Hematopoietic multipotent progenitor cell treated with erythropoietin and hydrocortisone succinate and interleukin-3 and kit ligand, for 6 days (in vitro differentiated cells): ENCODE measurements at places on chromosomes 13 and 19.
A peak's percentile ranks its signal among the peaks of the same experiment; 100 is the strongest.

DNA sequence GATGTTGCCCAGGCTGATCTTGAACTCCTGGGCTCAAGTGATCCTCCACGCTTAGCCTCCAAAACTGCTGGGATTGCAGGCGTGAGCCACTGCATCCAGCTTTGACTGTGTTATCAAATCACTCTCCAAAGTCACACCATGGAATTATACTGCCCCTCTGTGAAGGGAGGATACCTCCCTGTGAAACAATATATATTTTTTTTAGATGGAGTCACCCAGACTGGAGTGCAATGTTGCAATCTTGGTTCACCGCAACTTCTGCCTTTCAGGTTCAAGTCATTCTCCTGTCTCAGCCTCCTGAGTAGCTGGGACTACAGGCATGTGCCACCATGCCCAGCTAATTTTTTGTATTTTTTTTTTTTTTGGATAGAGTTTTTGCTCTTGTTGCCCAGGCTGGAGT is 7.7 kb downstream of the TYK2 start:
- no peak for DNase-seq

- no peak for DNase-seq
These were observed 98.3 kb downstream of the SLC7A1 start for GRCh38 chr13:29497137-29497654.

DNA sequence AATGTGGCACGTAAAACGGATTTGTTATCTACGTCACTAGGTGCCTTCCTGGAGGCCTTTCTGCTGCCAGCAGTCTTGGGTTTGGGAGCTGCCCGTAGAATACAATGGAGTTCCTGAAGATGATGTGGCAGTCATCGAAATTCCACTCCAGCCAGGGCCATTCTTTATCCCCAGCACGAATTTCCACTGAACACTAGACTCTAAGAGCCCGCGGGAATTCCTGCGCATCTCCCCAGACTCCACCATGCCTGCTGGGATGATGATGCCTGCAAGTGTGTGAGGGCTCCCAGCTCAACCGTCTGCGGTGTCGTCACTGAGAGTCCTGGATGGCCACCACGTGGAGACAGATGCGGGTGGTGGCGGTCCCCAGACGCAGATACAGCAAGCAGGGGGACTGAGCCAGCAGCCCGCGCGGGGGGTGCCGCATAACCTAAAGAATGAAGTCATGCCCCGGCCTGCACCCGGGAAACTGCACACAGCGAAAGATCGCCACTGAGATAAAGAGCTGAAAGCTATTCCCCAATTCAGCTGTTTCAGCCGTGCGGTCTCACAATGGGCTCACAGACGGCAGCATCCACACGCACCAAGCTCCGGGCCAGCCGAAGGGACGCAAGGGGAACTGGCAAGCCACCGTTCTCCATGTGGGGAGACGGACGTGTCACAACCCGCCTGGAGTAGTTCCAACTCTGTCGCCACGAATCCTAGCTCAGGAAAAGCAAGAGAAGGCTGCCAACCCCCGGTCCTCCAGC is 41.1 kb downstream of the COL4A1 start:
- no peak for DNase-seq

GRCh38 chr13:22218797-22219196 is 547.9 kb downstream of the FGF9 start:
- no peak for DNase-seq

- DNase-seq: no peak
These were observed 34.9 kb upstream of the SIAH3 start for GRCh38 chr13:45886466-45886865.

DNA sequence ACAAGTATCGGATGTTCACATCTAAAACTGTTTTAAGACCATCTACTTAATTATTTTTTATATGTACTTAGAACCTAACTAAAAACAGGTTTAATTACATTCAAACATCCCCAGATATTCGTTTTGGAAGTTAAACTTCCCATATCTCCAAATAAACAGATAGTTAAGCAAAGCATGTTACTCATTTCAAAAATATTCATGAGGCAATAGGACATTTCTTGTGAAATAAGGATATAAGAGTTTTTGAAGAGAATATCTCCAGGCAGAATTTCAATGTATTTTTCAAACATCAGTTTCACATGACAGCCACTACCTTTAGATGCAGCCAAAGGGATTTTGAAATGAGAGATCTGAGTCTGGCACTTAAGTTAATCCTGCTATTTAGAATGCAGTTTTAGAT is 697.5 kb downstream of the SLITRK1 start:
- no peak for DNase-seq

DNA sequence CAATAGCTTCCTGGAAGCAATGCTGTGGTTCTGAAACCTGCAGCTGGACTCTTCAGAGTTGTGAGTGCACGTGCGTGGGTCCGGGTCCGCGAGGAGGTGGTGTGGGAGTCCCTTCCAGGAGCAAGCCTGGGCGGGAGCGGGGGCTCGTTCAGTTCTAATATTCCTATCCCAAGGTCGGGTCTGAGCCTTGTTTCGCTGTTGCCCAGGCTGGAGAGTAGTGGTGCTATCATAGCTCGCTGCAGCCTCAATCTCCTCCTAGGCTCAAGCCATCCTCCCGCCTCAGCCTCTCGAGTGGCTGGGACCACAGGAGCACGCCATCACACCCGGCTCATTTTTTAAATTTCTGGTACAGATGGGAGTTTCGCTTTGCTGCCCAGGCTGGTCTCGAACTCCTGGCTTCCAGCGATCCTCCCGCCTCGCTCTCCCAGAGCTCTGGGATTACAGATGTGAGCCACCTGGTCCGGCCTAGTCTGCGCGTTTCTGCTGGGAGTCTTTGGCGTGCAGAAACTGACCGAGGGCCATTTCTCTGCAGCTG is 625 bp downstream of the ZFP82 start:
- no peak for DNase-seq

GRCh38 chr19:40534148-40534547 is 42.5 kb upstream of the SHKBP1 start:
- DNase-seq: no peak

GRCh38 chr13:26629260-26629825 is 71.9 kb downstream of the WASF3 start:
- DNase-seq: peak; percentile 37

GRCh38 chr13:23748109-23748990 is 140.8 kb downstream of the MIPEP start:
- DNase-seq: no peak

DNA sequence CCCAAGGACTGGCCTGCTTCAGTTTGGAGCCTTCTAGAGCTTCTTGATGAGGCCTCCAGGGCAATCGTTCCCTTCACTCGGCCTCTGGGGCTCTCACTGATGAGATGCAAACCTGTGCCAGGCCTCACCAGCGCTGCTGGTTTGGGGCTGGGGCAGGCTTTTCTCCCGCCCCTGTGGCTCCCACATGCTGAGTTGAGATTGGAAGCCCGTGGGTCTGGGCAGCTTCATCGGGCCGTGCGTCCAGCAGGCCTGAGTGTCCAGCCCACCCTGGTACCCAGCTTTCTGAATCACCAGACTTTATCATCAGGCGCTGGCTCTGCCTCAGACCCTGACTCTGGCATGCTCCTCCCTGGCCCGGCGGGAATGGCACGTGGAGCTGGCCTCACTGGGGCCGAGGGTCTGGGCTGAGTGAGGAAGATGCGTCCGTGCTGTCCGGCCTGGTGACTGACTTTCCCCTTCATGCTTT is 4.3 kb downstream of the CALM3 start:
- no peak for DNase-seq

- DNase-seq: no peak
These were observed 31.6 kb upstream of the USP12 start for GRCh38 chr13:27203186-27203585.

GRCh38 chr13:20294497-20294896 is 62.4 kb upstream of the GJB6 start:
- DNase-seq: no peak

DNA sequence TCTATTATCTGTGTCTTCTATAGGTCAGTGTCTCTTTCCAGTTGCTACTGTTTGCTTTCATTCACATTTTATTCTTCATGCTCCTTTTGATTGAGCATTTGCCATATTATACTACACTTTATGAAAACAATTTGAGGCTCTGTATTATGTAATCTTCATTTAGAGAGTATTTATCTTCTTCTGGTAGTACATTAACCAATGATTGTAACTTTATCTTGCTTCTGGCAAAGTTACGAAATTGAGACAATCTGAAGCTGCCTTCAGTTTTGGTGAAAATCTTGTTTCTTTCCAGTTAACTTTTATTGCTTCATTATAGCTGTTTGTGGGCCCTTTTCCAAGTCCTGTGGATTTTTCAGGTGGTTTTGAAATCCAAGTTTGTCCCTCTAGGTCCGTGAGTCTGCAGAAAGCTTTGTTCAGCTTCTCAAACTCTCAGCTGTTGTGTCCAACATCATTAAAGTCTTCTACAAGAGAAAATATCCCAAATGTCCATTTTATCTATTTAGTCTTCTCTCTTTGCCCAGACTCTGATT is 1255.4 kb upstream of the SPRY2 start:
- DNase-seq: no peak

GRCh38 chr19:27741236-27741635 is 1471.7 kb downstream of the UQCRFS1 start:
- DNase-seq: no peak

GRCh38 chr19:37333457-37333856 is 37.4 kb upstream of the ZNF527 start:
- no peak for DNase-seq

- peak; percentile 71 for DNase-seq
These were observed 44.2 kb downstream of the WASF3 start for GRCh38 chr13:26601669-26602068.

GRCh38 chr13:31987535-31988170 is 43.9 kb upstream of the FRY start:
- peak; percentile 49 for DNase-seq

GRCh38 chr13:30576528-30576927 is 41.2 kb upstream of the USPL1 start:
- DNase-seq: peak; percentile 93

DNA sequence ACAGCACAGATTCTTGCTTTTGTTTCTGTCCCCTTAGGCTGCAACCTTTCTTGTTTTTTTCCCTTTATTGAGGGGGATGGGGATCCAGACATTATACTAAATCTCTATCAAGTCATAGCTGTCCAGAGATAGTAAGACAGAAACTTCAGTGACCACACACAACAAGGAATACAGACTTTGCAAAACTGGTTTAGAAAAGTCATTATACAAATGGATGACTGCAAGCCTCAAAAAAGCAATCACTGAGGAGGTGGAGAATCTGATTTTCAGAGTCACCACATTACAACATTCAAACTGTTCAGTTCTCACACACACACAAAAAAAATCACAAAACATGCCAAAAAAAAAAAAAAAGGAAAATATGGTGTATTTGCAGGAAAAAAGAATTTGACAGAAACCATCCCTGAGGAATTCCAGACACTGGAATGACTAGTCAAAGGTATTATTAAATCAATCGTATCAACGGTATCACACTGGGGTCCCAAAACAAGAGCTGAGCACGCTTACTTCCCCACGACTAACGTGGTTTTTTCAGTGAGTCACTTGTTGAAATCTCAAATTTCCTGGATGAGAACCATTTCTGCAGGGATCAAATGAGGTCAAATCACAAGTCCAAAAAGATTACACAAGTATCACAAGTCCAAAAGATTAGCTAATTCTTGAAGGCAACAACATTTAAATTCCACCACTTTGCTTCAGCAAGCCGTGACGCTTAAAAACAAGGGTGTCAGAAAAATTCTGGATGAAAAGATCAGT is 41.2 kb downstream of the USP12 start:
- no peak for DNase-seq

DNA sequence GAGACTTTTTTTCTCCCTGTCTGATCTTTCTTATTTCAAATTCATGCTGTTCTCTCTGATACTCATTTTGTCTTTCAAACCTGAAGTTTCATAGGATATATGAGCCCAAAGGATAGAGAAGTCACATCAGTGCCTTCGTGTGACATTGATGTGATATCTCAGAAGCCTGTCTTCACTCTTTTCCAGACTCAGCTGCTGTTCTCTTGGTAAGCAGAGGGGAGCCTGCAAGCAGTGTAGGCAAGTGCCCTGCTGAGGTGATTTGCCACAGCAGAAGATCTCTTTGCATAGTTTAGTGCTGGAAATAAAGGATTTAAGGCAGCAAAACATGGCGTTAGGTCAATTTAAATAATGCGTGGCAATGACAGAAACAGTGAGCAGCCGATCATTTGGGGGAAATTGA is 346.7 kb downstream of the ITGBL1 start:
- no peak for DNase-seq

- no peak for DNase-seq
These were observed 23.4 kb downstream of the ZNF560 start for GRCh38 chr19:9474975-9475374.

GRCh38 chr19:51607077-51607476 is 23.1 kb downstream of the SIGLEC5 start:
- no peak for DNase-seq

DNA sequence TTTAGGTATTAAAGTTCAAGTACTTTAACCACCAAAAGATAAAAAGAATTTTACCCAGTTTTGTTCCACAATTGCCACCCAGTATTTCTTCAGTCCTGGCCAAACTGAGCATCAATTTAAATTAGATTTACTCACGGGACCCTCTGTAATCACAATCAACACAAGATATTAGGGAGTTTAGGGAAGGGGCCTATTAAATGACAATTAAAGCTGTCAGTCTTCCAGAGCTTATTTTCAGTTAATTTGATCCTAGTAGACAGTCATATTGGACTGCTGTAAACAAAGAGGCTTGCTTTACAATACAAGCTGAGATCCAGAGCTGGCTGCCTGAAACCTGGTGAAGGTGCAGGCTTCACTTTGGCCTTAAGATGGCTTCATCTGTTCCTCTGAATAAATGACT is 321.2 kb upstream of the NBEA start:
- DNase-seq: no peak

GRCh38 chr19:40836754-40837429 is 13.4 kb downstream of the CYP2A6 start:
- DNase-seq: no peak

- no peak for DNase-seq
These were observed 16.2 kb upstream of the TNFRSF19 start for GRCh38 chr13:23554000-23554399.

GRCh38 chr13:77047649-77048343 is 20.8 kb upstream of the FBXL3 start:
- no peak for DNase-seq

GRCh38 chr19:6318772-6319171 is 14.6 kb downstream of the ACER1 start:
- DNase-seq: no peak

GRCh38 chr19:18435178-18435841 is 2.6 kb downstream of the ISYNA1 start:
- no peak for DNase-seq

GRCh38 chr13:30739761-30740642 is 4.7 kb downstream of the ALOX5AP start:
- DNase-seq: peak; percentile 84

DNA sequence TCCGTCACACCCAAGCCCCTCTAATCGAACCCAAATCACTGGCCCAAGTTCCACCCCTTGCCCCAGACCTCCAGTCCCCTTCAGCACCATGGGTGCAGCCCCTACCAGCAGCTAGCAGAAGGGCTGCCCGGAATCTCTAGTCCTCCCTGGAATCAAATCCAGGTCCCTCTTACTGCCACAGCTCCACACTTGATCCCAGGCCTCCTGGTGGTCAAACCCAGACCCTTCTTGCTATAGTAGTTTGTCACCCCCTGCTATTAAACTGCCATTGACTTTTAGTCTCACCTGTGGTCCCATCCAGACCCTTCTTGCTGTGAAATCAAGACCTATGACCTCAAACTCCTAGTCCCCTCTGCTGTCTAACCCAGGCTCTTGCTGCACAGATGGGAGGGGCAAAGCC is 8.7 kb downstream of the HIPK4 start:
- no peak for DNase-seq
